ENCODE measurements at places on chromosomes 2 and 18.

DNA sequence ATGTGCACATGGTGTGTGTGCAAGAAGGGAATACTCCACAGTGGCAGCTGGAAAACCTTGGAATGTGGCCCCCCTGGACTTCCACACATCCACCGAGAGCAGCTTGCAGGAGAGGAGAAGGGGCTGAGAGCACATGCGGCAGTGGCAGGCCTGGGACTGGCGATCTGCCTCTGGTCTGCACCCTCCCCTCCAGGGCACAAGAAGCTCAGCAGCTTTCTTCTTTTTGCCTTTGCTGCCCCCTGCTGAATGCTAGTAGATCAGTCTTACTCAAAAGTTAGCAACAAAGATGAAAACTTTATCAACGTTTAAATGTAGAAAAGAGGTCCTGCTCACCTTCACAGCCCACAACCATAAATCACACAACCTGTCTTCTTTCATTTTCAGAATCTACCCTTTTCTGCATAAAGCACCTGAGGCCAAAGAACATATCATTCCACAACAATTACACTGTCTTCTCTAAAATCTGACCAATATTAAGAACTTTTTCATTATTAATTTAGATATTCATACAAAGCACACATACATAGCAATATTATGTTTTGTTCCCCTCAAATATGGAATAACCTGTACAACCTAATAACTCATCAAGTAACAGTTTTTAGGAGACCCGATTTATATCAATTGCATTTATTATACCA lies 34.6 kb downstream of the TGFBRAP1 start:
- DNase-seq, result peak; percentile 25

GRCh38 chr2:112701052-112701451 lies 19.8 kb upstream of the NT5DC4 start:
- no peak for DNase-seq

GRCh38 chr2:25725877-25726276 lies 52.5 kb upstream of the DTNB start:
- DNase-seq, result no peak

DNA sequence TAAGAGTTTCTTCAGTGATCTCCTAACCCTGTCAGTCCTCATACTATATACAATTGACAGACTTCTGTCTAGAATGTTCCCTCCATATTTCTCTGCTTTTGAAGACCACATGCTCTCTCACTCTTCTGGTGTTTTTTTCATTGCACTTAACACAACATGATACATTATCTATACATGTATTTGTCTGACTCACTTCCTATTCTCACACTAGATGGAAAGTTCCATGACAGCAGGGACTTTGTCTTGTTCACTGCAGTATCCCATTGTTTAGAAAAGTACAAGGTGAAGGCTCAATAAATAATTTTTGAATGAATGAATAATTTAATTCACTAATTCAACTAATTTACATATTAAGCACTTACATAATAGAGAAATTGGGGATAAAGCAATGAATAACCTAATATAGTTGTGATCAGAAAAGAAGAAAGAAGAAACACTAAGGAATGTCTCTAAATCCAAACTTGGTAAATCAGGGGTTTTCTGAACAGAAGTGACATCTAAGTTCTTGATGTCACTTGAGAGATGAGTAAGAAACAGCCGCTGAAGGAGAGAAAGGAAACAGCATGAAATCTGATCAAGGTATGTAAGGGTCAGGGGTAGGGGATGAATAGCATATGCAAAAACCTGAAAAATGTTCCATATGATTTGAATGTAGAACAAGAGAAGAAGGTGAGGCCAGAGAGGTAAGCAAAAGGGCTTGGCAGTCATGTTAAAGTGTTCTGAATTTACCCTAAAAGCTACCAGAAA lies 42.4 kb downstream of the MBD2 start:
- no peak for DNase-seq

- no peak for DNase-seq
Measured at GRCh38 chr2:52253416-52253980, 1221.6 kb upstream of the NRXN1 start.

GRCh38 chr2:20432714-20433113 lies 14.2 kb upstream of the RHOB start:
- DNase-seq, result no peak

DNA sequence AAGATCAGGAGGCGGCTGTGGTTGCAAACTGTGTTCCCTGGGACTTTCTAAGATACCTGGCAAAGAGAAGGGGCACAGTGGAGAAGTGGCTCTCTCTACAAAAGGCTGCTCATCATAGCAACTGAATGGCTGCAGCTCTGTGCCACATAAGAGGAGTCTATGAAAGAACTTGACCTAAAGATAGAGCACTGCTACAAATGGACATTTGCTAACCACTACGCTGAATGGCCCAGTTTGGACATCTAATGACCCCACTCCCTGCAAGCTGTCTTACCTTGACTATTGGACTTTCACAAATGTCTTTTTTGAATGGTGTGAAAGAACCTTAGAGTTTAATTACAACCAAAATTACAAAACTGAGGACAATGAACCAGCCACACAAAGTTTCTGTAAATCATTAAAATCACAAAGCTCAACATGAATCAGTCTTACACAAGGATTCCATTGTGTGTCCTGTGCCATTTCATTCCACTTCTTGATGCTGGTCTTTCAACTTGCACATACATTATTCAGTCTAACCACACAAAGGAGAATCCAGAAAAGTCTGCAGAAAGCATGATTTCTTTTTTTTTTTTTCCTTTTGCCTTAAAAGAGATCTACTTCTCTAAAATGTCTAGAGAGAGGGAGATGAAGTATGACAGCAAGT lies 154.0 kb downstream of the LAMA1 start:
- DNase-seq, result no peak

- DNase-seq, result no peak
Measured at GRCh38 chr2:175414882-175415487, 233.5 kb upstream of the ATP5MC3 start.
